ENCODE measurements at places on chromosomes 7 and 10.

- no peak for DNase-seq
Observed at GRCh38 chr10:78857193-78857592, 211.6 kb upstream of the ZMIZ1 start.

DNA sequence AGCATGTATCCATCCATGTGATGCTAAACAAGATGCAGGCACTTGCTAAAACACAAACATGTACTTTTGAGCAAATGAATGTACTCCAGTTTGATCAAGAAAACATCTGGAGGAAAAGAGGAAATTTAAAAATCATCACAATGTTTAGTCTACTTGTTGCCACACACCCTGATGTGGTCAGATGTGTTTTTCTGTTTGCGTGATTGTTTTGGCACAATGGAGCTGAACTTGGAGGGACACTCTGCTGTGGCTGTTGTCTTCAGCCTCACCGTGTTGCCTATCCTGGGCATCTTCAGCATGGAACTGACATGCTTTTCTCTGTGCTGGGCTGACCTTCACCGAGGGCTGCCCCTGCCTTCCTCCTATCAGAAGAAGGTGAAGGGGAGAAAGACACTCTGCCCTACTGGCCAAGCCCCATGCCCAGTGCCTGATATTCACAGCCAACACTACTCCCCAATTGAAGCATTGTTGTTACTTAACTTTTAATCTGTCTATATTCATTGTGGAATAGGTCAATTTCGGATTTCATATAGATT is 268.3 kb upstream of the IGFBP3 start:
- no peak for DNase-seq

DNA sequence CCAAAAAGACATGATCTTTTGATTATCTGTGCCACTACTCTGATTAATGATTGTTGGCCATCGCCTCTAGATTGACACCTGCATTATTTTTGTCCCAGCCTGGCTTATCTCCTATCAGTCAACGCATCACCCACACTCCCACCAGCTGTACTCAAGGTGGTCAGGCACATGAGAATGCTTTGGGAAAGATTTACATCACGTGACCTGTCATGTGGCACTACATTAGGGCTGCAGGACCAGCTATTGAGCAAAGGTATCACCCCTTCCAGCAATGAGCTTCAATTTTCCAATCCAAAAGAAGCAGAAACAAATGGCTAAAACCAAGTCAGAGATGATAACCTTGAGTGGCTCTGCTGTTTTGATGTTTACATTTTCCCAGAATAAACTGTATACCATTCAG is 204.3 kb downstream of the PLXNA4 start:
- DNase-seq = no peak

GRCh38 chr10:80131499-80131901 is 1.0 kb upstream of the PLAC9 start:
- DNase-seq = no peak

- DNase-seq = no peak
Observed at GRCh38 chr7:101231644-101232043, 6.0 kb downstream of the CLDN15 start.

GRCh38 chr7:123047955-123048354 is 52.5 kb upstream of the TAS2R16 start:
- DNase-seq = no peak

GRCh38 chr10:79052291-79053080 is 16.3 kb upstream of the ZMIZ1 start:
- DNase-seq = no peak

DNA sequence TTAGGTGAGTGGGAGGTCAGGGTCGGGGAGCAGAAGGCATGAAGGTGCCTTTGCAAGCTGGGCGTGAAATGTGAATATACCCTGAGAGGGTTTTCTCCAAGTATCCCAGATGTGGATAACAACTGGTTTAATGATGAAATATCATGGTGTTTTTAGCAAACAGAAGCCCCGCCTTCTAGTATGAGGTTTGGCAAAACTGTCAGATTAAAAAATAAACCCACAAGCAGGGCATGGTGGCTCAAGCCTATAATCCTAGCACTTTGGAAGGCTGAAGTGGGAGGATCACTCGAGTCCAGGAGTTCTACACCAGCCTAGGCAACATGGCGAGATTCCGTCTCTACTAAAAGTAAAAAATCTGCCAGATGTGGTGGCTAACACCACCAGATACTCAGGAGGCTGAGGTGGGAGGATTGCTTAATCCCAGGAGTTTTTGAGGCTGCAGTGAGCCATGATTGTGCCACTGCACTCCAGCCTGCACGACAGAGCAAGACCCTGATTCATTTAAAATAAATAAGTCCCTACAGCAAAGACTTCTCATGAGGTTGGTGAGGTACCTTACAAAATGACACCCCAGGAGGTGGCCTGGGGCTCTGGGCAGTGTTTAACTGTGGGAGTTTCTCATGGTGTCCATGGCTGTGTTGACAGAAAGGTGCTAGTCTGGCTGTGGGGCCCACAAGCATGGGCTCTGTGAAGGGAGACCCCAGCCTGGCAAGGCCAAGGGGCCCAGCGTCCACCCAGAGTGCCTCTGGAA is 6.7 kb upstream of the PWWP2B start:
- DNase-seq = no peak

- DNase-seq = no peak
Observed at GRCh38 chr10:111295788-111296187, 219.0 kb downstream of the ADRA2A start.

DNA sequence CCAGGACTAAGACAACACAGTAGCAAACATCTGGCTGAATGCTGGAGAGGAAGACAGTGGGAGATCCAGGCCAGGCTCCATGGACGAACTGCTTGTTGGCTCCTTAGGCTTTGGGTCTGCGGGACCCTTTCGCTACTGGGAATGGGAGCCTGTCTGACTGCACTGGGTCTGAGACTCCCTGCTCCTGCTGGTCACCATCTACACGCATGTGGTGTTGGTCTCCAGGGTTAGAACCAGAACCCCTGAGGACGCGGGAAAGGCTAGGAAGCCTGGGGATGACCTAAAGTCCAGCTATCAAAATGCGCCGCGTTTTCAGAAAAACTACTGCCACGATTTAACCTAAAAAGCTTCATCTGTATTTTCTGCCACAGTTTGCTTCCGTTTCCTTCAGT is 817 bp upstream of the DNAJB6 start:
- DNase-seq = no peak

DNA sequence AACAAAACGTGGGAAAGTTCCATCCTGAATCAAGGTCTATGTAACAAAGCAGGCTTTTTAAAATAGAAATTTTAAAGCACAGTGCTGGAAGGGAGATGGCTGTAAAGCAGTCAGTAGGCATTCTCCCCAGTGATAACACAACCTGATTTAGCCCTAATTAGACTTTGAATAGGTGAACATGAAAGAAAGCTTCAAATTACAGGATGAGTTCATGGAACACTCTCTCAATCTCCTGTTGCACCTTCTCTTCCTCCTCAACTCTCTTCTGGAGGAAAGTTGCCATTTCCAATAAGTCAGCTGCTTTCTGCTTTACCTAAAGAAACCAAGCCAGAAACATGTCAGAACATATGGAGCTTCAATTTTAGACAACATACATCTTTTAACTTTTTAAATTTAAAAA is 20.1 kb downstream of the SFR1 start:
- DNase-seq = no peak

- no peak for DNase-seq
Observed at GRCh38 chr10:33569702-33570101, 235.2 kb upstream of the NRP1 start.

DNA sequence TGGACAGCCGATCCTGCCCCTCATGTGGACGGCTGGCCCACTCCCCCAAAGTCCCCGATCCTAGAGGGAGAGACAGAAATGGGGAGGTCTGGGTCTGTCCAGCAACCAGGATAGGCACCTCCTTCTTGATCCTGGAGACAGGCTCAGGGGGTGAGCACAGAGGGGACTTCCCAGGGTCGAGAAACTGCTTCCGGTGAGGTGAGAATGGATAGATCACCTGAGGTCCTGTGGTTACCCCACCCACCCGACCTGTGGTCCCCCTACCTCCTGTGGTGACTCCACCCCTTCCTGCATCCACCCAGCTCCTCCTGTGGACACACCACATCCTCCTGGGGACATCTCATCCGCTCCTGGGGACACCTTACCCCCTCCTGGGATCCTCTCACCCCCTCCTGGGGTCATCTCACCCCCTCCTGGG is 27.4 kb upstream of the RASGEF1A start:
- no peak for DNase-seq

- no peak for DNase-seq
Observed at GRCh38 chr10:116271593-116272439, 1.2 kb downstream of the GFRA1 start.

- DNase-seq = no peak
Observed at GRCh38 chr10:130263289-130263688, 127.1 kb downstream of the GLRX3 start.

GRCh38 chr10:95457319-95457886 is 103.8 kb downstream of the SORBS1 start:
- DNase-seq = no peak

DNA sequence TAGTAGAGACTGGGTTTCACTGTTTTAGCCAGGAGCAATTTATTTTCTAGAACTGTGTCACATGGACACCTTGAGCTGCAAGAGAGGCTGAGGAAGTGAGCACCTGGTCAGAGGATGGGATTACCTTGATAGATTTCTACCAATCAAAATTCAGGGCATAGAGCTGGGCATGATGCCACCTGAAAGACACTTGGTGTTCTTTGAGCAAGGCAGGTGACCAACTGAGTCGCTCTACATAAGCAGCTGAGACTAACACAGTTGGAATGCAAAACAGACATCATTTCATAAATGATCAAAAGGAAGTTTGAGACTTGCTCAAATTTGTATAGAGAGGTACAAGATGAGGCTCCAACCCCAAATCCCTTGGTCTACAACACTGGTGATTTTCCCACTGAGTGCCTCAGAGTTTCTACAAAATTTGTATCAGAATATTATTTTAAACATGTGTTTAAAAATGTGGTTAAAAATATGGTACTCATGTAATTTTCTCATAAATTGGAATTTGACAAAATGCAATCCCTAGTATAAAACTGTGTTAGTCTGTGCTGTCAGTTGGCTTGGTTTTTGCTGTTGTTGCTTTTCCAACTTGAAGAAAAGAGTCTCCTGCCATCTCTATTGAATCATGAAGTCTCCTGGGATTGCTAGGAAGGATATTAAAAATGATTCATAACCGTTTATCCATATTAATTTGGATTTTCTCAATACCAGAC is 156.4 kb upstream of the MDFIC start:
- no peak for DNase-seq

DNA sequence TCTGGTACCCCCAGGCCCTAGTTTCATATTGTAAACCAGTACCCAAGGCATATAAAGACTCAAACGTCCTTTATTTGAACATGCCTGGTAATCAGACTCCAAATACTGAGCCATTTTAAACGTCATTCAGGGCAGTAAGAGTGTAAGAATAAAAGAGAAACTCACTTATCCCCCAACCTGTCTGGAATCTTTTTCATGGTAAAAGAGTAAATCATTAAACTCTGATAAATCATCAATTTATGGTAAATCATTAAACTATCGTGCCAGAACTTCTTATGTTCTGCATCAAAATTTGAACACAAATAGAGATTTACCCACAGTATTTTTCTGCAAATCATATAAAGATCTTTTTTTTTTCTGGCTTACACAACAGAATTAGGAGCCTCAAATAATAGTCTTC is 734.3 kb upstream of the POT1 start:
- DNase-seq = no peak
